K562 (cell line): ENCODE measurements at places on chromosomes 3 and 15. TPM values are rescaled to one million over a fixed set of nuclear protein-coding genes. Genes with fewer than 3 reads are reported as not detected.

Gene PLXNA1
- total RNA-seq = 49.3 and 59.9 TPM in 2 replicates

DNA sequence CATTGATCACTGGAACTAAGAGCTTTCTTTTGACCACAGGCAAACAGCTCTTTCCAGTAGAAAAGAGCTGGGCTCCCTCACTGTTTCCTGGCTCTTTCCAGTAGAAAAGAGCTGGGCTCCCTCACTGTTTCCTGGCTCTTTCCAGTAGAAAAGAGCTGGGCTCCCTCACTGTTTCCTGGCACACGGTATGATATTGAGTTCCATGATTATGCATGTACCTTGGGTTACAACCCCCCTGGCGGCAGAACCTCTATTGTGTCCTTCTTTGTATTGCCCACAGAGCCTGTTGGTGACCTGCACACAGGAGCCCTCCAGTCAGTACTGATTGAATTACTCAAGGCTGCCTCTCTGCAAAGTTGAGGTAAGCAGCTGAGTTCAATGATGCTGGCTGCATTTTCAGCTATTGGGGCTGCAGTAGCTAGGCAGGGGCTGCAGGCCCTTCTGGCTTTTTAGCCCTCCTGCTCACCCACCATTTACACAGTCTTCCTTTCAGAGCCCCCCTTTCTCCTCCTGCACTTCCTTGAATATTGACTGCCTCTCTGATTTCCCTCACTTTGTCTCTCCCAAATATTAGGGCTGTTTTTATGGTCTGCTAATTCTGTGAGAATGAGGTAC, 10.2 kb downstream of the ACKR2 start:
- DNase-seq = peak; percentile 54
- no peak overlapping the region for H3K27ac ChIP-seq
- no peaks in the 10 kb centered on the region for H3K27me3 ChIP-seq

Gene ABHD17C
- total RNA-seq = 0.42 and 0.72 TPM in 2 replicates

DNA sequence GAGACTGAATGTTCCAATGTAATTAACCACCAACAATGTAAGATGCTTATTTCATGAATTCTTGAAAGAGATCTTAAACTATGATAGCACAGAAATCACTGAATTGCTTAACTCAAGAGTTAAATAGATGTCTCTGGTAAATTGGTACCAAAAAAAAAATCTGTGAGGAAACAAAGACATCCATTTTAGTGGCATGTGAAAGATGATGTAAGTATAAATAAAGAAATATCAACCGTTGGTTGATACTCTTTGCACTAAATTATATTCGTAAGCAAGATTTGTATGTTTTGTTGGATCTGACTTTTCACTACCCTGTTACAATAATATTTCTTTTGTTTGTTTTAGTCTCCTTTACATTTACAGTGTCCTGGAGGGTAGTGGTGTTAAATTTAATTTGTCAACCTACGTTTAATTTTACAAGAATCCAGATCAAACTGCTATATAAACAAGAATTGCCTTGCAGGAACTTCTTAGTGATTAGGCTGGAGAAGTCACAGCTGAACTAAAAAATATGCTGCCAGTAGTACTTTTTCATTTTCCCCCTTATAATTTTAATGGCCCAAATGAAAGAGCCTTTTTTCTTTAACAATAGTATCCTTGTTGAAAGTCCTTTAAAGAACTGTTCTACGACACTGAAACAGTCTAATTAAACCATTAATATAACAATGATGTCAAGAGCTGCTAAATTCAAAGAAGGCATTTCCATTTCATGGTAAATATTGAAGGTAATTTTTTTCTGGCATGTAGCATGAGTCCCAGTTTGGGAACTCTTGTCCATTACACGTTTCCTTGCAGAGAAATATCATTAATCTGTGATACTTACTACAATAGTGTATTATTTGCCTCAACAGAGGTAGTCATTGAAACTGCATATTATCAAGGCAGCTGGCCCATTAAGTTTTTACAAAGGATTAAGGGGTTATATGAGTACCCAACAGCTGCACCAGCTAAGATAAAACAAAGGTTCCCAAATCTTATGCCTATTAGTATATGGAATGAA, 109.6 kb upstream of the PHLDB2 start:
- no peak overlapping the region for H3K4me3 ChIP-seq
- H3K27me3 ChIP-seq = no peaks in the 10 kb centered on the region
- no peak for DNase-seq
- no peaks in the 10 kb centered on the region for H3K36me3 ChIP-seq
- H3K4me1 ChIP-seq = no peaks in the 10 kb centered on the region

Gene SLC15A2
- 0.24 and 0.42 TPM in 2 replicates for total RNA-seq

DNA sequence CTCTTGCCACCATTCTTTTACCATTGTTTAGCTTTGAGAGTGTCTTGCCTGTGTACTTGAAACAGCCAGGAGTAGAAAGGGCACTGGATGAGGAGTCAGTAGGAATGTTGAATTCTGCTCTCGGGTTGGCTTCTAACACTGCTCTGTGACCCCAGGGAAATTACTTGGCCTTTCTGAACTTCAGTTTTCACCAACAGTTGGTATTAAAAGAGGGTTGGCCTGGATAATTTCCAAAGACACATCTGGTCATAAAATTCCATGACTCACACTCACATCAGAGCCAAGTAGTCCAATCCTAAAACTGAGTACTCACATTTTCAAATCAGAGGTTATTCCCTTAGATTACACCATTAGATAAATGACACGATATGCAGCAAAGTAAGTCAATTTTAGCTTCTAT, 141.6 kb downstream of the ECT2 start:
- no peaks in the 10 kb centered on the region for H3K4me1 ChIP-seq
- H3K4me3 ChIP-seq = no peak overlapping the region
- no peaks in the 10 kb centered on the region for H3K36me3 ChIP-seq

GRCh38 chr3:17367171-17367570, 375.3 kb downstream of the TBC1D5 start:
- no peaks in the 10 kb centered on the region for H3K27me3 ChIP-seq
- no peaks in the 10 kb centered on the region for H3K4me1 ChIP-seq
- H3K36me3 ChIP-seq = no peaks in the 10 kb centered on the region
- H3K4me3 ChIP-seq = no peak overlapping the region
- no peak for DNase-seq
- H3K27ac ChIP-seq = no peak overlapping the region

GRCh38 chr3:69426967-69427304, 41.0 kb upstream of the FRMD4B start:
- no peaks in the 10 kb centered on the region for H3K27me3 ChIP-seq
- H3K4me3 ChIP-seq = no peak overlapping the region
- no peaks in the 10 kb centered on the region for H3K4me1 ChIP-seq
- H3K36me3 ChIP-seq = no peaks in the 10 kb centered on the region
- H3K27ac ChIP-seq = no peak overlapping the region

DNA sequence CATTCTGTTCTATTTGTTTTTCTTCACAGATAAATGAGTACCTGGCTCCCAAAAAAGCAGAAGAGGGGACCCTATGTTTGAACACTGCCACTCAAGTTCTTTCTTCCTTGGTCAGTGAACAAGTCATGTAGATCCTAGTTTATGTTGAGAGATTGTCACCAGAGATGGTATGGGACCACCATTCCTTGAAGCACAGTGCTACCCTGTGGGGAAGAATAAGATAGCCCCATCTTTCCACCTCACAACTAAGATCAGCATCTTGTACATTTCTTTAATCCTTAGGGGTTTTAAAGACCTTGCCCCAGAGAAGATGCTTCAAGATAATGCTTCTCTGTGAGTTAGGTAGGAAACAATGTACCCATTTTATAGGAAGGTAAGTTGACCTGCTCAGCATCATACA, 233.5 kb upstream of the WNT5A start:
- H3K4me1 ChIP-seq = no peaks in the 10 kb centered on the region
- H3K27ac ChIP-seq = no peak overlapping the region
- no peaks in the 10 kb centered on the region for H3K27me3 ChIP-seq
- DNase-seq = no peak
- H3K36me3 ChIP-seq = no peaks in the 10 kb centered on the region
- H3K4me3 ChIP-seq = no peak overlapping the region

DNA sequence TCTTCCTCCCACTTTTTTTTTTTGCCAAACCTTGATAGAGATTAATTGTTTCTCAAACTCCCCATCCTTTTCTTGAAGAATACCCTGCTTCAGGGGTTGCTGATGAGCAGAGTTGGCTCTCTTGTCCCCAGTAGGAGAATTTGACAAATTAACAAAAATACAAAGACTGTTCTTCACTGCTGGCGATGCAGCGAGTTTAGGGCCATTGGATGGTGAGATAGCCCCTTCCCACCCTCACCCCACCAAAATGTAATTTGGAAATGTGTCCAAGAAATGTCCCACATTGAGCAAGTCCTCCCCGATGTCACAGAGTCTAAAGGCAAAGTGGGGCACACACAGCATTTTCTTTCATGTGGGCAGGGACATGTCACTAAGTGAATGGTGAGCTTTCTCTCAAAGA, 136.0 kb upstream of the RARB start:
- H3K27me3 ChIP-seq = no peaks in the 10 kb centered on the region
- H3K4me1 ChIP-seq = no peaks in the 10 kb centered on the region
- H3K36me3 ChIP-seq = no peaks in the 10 kb centered on the region
- H3K27ac ChIP-seq = no peak overlapping the region
- DNase-seq = no peak

- DNase-seq = no peak
- H3K4me1 ChIP-seq = peaks cover 28% of the 10 kb centered on the region
- H3K4me3 ChIP-seq = no peak overlapping the region
- no peaks in the 10 kb centered on the region for H3K36me3 ChIP-seq
- peaks cover 68% of the 10 kb centered on the region for H3K27me3 ChIP-seq
Observed at GRCh38 chr15:63044077-63044644, 1.6 kb downstream of the TPM1 start.

Gene CADPS
- total RNA-seq = not detected in 2 replicates

Gene CCDC54
- total RNA-seq = not detected in 2 replicates

GRCh38 chr3:126696701-126697267, 7.3 kb upstream of the CHCHD6 start:
- H3K36me3 ChIP-seq = no peaks in the 10 kb centered on the region
- DNase-seq = no peak
- no peak overlapping the region for H3K27ac ChIP-seq

DNA sequence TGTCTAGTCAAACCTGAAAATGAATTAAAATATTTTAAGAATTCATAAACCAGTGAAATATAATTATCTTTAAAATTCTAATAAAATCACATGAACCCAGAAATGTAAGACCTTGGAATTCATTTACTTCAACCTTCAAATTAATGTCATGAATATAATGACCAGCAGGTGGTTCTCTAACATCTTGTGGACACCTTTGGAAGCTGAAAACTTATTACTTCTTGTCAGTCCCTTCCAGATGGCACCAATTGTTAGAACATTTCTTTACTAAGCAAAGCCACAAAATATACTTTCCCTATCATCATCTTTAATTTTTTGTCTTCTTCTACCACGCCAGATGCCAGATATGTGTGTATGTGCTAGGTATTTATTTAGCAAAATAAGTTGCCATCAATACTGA, 240.0 kb downstream of the MBNL1 start:
- peak; percentile 29 for DNase-seq
- no peaks in the 10 kb centered on the region for H3K36me3 ChIP-seq
- H3K4me1 ChIP-seq = no peaks in the 10 kb centered on the region
- no peak overlapping the region for H3K27ac ChIP-seq
- no peaks in the 10 kb centered on the region for H3K27me3 ChIP-seq

DNA sequence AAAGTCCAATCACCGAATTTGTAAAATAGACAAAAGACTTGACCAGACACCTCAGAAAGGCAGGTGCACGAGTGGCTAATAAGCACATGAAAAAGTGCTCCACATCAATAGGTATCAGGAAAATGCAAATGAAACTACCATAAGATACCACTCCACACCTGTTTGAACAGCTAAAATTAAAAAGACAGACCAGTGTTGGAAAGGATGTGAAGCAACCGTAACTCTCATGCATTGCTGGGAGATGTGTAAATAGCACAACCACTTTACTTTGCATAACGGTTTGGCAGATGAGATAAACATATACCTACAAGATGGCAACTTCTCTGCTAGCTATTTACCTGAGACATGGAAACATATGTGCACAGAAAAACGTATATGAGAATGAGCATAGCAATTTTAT, 56.9 kb downstream of the CADPS start:
- no peaks in the 10 kb centered on the region for H3K36me3 ChIP-seq
- H3K27me3 ChIP-seq = no peaks in the 10 kb centered on the region
- H3K4me1 ChIP-seq = no peaks in the 10 kb centered on the region
- DNase-seq = no peak
- no peak overlapping the region for H3K4me3 ChIP-seq

DNA sequence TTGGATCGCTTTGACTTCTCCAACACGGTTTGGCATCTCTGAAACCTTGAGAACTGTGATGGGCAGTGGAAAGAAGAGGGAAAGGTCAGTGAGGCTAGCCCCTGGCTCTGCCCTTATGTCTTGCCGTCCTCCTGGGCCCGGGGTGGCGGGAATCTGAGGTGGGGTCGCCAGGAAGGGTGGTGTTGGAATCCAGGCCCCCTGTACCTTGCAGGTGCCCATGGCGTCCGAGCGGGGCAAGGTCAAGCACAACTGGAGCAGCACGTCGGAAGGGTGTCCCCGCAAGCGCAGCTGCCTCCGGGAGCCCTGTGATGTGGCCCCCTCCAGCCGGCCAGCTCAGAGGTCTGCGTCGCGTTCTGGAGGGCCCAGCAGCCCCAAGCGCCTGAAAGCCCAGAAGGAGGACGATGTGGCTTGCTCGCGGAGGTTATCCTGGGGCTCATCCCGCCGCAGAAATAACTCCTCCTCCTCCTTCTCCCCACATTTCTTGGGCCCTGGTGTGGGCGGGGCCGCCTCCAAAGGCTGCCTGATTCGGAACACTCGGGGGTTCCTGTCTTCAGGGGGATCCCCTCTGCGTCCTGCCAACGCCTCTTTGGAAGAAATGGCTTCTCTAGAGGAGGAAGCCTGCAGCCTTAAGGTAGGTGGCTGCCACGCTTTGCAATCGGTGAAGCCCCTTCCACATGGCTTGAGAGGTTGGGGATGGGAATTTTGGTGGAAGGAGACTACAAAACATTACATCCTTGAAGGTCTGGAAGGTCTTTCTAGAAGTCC, 907 bp downstream of the TATDN2 start:
- peak overlapping the region; percentile 86 for H3K27ac ChIP-seq
- peaks cover 21% of the 10 kb centered on the region for H3K4me1 ChIP-seq
- peak overlapping the region; percentile 81 for H3K4me3 ChIP-seq
- peak; percentile 71 for DNase-seq
- H3K36me3 ChIP-seq = peaks cover 34% of the 10 kb centered on the region
- H3K27me3 ChIP-seq = no peaks in the 10 kb centered on the region

Gene ZNF385D
- total RNA-seq = 0.66 and 0.74 TPM in 2 replicates

DNA sequence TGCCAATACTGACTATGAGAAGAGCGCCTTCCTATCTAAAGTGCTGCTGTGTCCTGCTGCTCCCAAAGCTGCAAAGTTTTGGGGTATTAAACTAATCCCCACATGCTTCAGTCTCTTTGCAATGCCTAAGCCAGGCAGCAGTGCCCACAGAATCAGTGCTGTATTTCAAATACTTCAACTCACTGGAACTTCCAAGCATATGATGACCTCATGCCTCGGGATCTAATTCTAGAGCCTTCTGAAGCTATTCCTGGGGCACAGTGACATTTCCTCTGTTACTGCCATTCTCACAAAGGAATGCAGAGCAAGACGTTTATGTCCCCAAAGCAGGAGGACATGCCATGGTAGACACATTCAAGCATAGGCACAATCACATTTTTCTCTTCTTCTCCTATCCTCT, 78.5 kb downstream of the CD200 start:
- H3K27me3 ChIP-seq = no peaks in the 10 kb centered on the region
- no peaks in the 10 kb centered on the region for H3K4me1 ChIP-seq
- H3K4me3 ChIP-seq = no peak overlapping the region
- H3K36me3 ChIP-seq = no peaks in the 10 kb centered on the region
- DNase-seq = no peak
- H3K27ac ChIP-seq = no peak overlapping the region

Gene CPN2
- total RNA-seq = not detected in 2 replicates
